LNCaP clone FGC (cell line): ENCODE measurements at places on chromosomes 11 and 22.

- no peak for DNase-seq
These were observed 16.8 kb downstream of the PIWIL4 start for GRCh38 chr11:94583866-94584500.

- DNase-seq: no peak
These were observed 478.5 kb upstream of the CCDC90B start for GRCh38 chr11:83764643-83765042.

GRCh38 chr11:62914416-62914815, 6.7 kb downstream of the CHRM1 start:
- DNase-seq: no peak

- no peak for DNase-seq
These were observed 10.9 kb downstream of the CHADL start for GRCh38 chr22:41229730-41230400.

DNA sequence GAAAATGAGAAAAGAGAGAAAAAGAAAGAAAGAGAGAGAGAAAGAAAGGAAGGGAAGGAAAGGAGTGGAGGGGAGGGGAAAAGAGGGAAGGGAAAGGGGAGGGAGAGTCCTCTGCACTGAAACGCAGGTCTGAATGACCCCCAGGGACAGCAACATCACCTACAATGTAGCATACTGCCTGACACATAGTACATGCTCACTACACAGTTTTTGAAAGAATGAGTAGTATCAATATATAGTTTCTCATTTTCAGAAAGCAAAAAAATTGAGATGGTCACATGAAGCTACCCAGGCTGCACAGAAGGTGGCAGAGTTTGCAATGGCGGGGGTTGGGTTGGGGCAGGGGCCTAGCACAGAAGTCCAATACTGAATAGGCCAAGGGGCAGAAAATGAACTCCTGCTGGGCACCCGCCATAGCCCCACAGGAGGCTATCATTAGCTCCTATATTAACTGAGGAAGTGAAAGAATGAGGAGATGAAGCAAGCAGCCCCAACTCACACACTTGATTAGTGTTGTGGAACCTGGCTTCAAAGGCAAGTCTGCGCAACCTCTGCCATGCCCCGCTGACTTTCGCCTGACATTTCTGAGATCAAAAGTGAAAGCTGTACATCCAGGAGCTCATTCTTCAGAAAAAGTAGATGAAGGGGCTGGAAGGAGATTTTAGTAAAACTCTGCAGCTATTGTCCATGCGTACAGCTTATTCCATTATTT, 241.2 kb upstream of the SYN3 start:
- DNase-seq: no peak

DNA sequence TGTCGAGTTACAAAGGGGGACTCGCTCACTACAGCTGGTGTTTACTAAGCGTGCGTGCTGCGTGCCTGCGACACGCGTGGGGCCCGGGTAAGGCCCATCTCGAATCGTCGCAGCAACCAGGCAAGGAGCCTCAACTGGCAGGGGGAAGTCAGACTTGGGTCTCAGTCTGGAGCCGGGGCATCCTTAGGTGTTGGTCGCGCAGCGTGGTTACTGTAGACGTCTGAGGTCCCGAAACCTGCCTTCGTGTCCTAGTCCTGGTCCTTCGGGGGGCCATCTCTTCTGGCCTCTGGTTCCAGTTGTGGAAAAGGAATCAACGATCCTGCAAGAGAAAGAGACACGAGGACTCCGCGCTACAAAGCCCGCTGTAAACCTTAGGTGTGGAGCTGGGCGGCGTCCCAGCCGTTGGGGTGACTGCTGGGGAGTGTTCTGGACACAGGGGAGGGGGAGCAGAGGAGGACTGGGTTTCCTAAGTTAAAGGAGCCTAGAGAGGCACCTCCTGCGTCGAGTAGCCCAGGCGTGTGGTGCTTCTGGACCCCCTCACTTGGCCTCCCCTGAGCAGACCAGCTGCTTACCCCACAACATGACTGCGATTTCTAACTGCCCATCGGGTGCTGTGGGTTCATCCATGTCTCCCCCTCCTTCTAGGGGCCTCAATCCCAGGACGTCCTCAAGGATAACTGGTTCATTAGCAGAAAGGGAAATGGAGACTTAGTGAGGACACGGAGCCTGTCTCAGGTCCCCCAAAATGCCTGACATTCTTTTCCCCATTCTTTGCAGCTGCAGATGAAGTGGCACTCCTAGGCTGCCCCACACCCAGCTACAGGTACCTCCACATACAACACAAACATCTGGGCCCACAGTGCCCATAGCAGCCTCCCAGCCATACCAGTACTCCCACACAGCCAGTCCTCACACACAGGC, 4.9 kb upstream of the WNT11 start:
- no peak for DNase-seq

GRCh38 chr11:66277471-66278362, at the start of gene CNIH2:
Gene CNIH2, plus strand, starts transcription at chr11:66278175. Its CDS starts 282 bp downstream, at chr11:66278457.
- DNase-seq: no peak

DNA sequence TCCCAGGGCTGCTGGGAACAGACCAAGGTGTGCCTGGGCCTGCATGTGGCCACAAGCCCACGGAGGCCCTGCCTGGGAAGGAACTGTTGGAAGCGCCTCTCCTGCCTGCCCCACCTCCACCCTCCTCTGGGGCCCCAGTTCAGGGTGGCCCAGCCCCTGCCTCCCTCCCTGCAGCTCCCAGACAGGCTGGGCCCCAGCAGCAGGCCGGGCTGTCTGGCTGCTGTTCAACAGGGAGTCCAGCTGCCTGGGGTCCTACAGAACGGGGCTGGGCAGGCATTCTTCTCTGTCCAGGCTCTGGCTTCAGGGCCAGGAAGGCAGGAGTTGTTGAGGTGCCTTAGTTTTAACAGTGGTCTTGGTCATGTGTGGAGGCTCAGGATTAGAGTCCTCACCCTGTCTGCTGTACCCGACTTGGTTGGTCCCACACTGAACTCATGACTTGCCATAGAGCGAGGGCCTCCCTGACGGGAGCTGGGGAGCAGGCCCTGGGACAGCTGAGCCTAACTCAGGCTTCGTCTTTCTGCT, 11.8 kb downstream of the PRDM11 start:
- DNase-seq: no peak

- no peak for DNase-seq
These were observed 43.5 kb downstream of the GGTLC2 start for GRCh38 chr22:22687638-22688500.

DNA sequence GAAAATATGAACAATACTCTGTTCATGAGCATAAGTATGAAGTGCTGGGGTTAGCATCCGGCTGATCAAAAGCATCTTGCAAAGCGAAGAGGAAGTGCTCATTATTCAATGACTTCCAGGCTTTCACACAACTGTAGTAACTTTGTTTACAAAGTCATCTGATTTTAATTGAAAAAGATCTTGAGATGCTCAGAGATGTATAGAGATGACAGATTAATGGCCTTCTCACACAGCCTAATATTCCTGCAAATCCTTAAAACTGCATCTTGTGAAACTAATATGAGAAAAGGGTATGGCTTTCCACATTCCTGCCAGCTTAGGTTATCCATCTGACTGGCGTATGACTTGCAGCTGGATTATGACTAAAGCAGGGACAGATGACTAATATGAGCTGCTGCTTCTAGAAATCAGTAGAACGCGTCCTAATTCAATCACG, 125.4 kb downstream of the CASP12 start:
- DNase-seq: no peak

- no peak for DNase-seq
These were observed 12.9 kb downstream of the OLFML1 start for GRCh38 chr11:7498193-7498592.

- DNase-seq: peak; percentile 45
These were observed 16.1 kb downstream of the MUC5B start for GRCh38 chr11:1238767-1239595.

- DNase-seq: peak; percentile 78
These were observed 2.6 kb downstream of the PATZ1 start for GRCh38 chr22:31343235-31344191.

DNA sequence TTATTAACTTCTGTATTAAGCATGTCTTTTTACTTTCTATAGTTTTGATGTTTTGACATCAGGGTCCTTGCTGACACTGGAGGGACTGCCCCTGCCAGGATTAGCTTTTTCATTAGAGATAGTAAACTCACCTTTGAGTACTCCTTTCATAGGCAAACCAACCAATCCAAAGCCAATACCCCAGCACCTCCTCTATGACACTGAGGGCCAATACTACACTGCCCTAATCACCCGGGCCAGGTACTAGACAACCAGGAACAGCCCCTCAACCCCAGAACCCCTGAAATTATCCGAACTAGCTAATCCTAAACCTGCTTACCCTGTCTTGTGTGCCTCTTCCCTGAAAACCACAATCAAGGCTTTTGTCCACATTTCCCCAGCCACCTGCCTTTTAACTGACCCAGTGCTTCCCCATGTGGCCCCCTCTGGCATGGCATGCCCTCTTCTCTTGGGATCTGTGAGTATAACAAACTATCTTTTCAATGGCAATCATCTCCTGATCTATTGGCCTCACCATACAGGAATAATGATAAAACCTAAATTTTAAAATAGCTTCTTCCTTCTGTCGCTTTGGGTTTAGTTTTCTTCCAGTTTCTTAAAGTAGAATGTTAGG, 31.2 kb downstream of the RAB6A start:
- DNase-seq: no peak

DNA sequence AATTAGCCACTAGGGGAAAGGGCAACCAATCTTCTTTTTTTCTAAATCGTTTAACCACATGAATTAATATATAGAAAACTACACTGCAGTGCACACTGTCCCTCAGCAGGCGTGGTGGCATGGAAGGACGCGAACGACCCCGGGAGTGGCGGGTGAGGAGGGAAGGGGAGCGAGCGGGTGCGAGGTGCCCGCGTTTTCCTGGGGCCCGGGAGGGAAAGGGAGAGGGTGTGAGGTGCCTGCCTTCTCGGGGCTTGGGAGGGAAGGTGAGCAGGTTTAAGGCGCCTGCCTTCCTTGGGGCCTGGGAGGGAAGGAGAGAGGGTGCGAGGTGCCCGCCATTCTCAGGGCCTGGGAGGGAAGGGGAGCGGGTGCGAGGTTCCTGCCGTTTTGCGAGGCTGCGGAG, 765 bp downstream of the GAB4 start:
- DNase-seq: no peak

DNA sequence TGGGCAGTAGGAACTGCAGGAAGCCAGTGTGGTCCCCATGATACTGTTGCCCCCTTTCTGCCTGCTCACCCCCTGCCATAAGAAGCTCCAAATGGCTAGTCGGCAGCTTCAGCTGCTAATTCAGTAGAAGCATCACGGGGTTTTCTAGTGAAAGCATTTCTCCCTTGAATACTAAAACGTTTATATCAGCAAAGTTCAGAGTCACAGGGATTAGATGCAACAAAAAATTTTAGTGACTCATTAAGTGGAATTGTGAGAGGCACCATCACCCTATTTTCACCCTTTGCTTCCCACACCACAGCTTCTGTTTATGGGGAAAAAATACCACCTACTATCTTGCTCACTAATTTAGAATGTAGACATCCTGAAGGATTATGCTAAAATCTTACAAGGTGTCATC, 25.2 kb downstream of the RAB39A start:
- no peak for DNase-seq

DNA sequence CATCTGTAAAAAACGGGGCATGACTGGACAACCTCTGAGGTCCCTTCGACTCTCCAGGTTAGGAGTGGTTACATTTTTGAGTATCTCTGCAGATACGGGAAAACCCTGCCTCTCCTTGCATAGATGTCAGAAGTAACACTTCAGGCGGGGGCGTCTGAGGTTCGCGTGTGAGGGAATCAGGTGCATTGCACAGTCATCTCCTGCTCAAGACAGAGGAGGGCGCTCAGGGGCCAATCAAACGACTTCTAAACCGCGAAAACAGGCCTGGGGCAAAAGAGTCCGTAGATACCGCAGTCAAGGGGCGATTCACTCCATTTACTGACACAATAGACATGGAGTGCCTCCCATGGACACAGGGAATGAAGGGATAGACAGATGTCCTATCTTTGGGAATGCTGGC, 31.7 kb downstream of the KIRREL3 start:
- DNase-seq: no peak

DNA sequence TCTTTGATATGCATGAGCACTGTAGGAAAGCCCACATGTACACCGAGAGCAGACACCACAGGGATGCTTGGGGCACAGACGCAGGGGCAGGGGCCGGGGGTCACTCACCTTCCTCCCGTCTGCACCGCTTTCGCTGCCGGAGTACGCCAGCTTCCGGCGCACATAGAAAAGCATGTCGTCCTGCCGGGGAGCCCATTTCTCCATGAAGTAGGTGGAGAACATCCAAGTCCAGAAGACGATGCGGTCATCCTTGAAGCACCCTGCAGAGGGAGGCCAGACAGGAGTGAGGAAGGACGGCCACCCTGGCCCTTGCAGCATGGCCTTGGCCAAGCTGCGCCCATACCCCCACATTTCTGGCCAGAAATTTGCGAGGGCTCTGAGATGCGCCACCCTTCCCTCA, 28.8 kb downstream of the KIAA0930 start:
- DNase-seq: no peak

- no peak for DNase-seq
These were observed 772.1 kb downstream of the NTM start for GRCh38 chr11:132142554-132142953.

DNA sequence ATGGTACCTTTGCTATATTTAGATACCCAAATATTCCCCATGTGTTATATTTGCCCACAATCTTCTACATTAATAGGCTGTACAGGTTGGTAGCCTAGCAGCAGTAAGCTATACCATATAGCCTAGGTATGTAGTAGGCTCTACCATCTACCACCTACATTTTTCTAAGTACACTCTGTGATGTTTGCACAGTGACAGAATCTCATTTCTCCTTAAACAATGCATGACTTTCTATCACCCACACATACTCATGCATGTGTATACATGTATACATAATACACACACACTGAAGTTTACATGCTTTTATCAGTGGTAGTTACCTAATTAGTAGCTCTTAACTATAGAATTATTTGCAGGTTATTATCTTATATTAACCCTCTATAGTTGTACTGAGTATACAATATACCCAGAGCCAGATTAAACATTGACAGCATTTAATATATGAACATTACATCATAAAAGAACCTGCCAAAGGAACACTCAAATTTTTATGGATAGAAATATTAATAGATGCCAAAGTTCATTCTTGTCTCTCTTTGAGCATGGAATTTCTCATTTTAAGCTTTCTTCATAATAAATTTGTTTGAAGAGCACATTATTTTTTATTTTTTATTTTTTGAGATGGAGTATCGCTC, 51.4 kb downstream of the ELP4 start:
- peak; percentile 72 for DNase-seq

GRCh38 chr11:102139081-102139498, 28.8 kb downstream of the YAP1 start:
- no peak for DNase-seq

GRCh38 chr22:36925388-36926290, 12.2 kb downstream of the CSF2RB start:
- no peak for DNase-seq

DNA sequence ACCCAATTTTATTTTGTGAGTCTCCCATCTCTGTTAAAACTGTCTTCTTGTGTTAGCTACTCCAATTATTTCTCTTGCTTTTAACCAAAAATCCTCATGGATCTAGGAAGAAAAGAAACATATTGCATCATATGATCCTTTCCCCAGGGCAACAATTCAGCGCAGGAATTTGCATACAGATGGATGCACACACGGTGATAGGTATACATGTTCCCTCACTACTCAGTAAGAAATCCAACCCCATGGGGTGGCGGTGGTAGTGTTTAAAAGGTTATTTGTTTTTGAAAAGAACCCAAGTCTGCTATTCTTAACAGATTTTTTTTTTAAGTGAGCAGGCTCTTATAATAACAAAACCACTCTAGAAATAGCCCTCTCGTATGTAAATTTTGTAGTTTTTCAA, 4.2 kb upstream of the SYN3 start:
- no peak for DNase-seq

GRCh38 chr11:6388748-6389147, 1.5 kb upstream of the SMPD1 start:
- DNase-seq: no peak

- DNase-seq: no peak
These were observed 6.7 kb downstream of the NECTIN1 start for GRCh38 chr11:119722281-119722794.
